ENCODE measurements at places on chromosomes 5 and 9.

DNA sequence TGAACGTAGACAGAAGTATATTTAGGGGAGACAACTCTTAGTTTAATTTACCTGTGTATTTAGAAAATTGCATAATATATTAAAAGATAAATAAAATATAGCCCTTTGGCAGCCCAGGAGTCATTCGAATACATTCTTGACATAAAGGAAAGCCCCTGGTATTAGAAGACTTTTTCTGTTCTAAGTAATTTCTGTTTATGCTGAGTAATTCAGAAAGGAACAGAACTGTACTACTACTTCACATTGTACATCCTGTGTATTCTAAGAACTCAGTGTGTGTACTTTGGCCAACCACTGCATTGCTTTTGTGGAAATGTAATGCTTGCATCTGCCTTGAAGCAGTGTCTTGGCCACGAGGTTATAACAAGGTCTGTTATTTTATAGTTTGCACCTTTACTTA is 136.4 kb downstream of the KDM4C start:
- DNase-seq: no peak

DNA sequence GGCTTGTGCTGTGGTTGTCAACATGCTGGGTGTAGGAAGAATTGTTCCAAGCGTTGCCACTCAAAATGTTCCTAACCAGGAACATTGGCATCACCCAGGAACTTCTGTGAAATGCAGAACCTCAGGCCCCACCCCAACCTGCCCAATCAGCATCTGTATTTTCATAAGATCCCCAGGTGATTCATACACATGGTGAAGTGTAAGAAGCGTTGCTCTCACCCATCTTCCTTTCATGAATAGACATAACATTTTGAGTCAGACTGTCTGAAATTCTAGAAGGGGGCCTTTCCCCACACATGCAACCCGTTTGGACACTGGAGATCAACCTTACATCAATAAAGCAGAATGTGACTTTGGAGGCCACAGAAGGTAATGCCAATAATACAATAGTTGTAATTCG is 9.3 kb upstream of the AFAP1L1 start:
- no peak for DNase-seq

DNA sequence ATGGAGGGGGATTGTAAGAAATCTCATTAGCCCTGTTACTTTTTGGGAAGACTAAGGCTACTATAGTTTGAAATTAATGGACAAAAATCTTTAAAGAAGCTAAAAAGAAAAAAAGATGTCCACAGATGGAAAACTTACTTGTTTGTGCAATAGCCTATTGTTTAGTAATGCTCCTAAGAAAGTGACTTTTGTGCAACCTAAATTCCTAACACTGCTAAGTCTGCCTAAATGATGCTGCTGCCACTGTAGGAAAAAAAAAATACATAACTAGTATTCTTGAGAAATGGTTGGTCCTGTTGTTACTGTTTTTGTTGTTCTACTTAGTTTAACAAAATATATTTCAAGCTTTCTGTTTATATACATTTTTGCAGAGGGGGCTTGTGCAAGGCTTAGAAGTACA is 108.2 kb upstream of the NR3C1 start:
- DNase-seq: no peak

GRCh38 chr5:139843991-139844390 is 48.4 kb downstream of the PSD2 start:
- no peak for DNase-seq

- DNase-seq: no peak
Observed at GRCh38 chr5:123088031-123088805, 823 bp upstream of the PRDM6 start.

- no peak for DNase-seq
Observed at GRCh38 chr5:172334641-172335040, 51.1 kb upstream of the UBTD2 start.

GRCh38 chr9:92480986-92481633 is 1.2 kb downstream of the ASPN start:
- no peak for DNase-seq

GRCh38 chr5:168472329-168472728 is 13.9 kb upstream of the RARS1 start:
- no peak for DNase-seq

DNA sequence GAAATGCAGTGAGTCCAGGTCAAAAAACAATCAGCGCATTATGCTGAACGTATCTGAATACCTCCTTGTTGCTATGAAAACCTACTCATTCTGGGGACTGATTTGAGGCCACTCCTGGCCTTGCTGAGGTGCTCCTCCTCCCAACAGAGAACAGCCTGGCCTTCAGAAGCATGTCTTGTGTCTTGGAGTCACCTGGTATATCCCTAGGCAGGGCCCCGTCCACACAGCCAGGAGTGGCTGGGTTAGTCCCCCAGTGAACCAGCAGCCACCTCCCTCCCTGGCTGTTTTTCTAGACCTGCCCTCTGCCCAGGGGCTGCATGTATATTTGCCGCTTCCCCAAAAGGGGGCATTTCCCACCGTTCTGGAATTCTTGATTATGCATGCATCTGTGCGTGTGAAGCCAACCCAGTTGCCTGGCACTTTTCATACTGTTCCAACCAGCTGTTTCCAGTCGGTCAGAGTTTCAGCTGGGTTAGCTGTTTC is 99.2 kb upstream of the SPATA31C2 start:
- no peak for DNase-seq

DNA sequence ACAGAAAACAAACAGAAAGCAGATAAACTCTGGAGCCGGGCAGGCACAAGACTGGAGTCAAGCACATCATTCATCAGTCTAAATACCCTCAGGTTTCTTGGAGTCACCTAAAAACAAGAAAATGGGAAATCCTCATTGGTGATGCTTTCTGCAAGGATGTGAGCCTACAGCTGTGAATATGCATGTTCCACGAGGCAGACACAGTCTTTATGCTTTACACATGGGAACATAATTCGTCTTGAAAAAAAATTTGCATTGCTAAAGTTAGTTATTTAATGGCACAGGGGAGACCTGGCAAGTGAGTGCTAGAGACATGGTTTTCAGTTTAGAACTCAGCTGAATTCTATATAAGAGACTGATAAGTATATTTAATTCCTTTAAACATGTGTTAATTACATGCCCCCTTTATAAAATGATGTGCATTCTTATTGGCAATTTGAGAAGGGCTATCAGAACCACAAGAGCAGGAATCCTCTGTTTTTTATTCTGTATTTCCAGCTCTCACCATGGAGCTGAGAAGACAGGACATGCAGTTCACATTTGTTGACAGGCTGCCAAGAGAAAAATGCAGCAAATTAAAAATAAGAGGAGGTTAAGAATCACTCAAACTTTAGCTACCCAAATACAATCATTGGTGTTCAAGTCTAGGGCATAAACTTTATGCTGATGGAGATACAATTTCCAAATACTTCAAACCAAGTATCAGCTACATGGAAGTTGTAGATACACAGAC is 438.0 kb upstream of the MPDZ start:
- DNase-seq: no peak

DNA sequence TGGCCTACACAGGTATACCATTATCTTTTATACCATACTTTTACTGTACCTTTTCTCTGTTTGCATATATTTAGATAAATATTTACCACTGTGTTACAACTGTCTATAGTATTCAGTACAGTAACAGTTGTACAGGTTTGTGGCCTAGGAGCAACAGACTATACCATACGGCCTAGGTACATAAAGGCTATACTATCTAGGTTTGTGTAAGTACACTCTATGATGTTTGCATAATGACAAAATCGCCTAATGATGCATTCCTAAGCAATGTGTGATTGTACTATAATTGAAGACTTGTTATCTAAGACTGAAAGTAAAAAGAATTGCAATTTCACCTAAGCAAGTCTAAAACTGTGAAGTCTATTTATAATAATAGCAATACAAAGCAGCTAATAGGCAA is 3.9 kb downstream of the C9orf72 start:
- DNase-seq: no peak

DNA sequence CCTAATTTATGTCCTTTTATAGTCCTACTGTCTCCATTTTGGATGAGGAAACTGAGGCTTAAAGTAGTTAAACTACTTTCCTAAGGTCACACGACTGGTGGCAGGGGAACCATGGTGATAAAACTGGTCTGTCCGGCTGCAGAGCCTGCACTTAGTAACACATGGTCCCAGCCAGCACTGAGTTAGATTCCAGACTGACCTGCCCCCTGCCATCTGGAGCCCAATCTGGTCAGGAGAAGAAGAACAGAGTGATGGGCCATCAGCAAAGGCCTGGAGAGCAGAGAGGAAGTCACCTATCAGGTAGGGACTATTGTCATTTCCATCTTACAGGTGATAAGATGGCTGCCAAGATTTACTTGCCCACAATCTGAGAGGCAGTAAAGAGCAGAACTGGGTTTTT is 86.6 kb upstream of the SLC25A48 start:
- no peak for DNase-seq

Data from CD4-positive, alpha-beta T cell treated with Interleukin-17A for 1 hour (primary cell).